ENCODE measurements at places on chromosomes 1 and 21.

DNA sequence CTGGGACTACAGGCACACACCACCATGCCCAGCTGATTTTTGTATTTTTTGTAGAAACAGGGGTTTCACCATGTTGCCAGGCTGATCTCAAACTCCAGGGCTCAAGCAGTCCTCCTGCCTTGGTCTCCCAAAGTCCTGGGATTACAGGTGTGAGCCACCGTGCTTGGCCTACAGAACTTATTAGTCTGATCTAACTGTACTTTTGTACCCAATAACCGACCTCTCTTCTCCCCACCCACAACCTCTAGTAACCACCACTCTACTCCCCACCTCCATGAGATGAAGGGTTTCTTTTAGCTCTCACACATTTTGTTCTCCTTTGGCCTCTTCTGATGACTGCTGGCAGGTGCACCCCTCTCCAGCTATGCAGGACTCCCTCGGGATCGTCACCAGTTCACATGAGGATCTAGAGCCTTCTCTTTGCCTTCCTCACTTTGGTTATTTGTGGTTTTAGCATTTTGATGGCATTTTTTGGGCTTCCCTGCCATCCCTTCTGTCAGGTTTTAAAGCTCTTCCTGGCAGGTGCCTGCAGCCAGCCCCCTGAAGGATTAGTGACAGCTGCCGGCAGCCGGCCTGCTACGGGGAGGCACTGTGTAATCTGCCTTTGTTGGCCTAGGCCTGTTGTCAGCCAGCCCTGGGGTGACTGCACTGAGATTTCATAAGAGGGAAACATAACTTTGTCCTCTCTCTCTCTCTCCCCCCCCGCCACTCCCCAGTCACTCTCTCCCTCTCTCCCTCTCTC, 99.8 kb upstream of the ATP1A1 start:
- no peak for DNase-seq

DNA sequence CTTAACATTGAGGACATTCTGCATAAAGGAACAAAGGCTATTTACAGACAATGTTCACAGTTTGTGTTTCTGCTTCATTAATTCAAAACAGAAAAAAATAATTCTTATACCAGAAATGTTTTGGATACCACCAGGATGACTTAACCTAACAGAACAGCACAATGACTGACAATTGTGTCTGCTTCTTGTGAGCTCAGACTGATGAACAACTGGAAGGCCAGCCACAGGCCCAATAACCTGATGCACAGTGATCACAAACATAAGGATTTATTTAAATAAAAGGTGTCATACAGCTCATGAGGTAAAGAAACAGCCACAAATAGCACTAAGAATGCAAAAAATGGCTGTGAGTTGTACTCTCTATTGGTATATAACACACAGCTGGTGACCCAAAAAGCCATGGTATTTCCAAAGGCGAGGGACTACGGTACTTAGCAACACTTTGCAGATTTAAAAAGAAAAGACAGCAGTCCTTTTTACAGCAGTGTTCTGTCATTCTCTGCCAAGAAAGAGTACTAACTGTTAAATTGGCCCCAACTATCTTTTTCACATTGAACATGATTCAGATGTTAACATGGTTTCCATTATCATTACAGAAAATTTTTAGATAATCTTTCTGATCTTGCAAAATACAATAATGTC, 32.1 kb upstream of the DDAH1 start:
- DNase-seq: no peak

- DNase-seq: no peak
Observed at GRCh38 chr1:156144742-156145141, 8.6 kb upstream of the SEMA4A start.

GRCh38 chr1:100832694-100833428, 61.8 kb downstream of the EXTL2 start:
- no peak for DNase-seq

DNA sequence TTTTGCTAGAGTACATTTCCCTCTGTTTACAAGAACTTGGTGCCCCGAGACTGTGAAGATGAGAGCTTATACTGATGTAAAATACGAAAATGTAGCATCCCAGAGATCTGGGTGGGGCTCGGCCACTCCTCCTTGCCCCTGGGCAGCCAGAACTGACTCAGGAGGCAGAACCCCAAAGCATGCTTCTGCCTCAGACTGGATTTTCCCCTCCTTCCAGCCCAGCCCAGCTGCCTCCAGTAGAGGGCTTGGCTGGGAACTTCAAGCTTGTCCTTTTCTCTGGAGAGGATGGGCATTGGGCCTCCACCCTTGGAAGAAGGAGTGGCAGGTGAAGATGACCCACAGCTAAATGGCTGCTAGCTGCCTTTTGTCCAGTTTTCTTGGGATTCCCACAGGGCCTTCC, 24.3 kb upstream of the BTG2 start:
- DNase-seq: no peak

DNA sequence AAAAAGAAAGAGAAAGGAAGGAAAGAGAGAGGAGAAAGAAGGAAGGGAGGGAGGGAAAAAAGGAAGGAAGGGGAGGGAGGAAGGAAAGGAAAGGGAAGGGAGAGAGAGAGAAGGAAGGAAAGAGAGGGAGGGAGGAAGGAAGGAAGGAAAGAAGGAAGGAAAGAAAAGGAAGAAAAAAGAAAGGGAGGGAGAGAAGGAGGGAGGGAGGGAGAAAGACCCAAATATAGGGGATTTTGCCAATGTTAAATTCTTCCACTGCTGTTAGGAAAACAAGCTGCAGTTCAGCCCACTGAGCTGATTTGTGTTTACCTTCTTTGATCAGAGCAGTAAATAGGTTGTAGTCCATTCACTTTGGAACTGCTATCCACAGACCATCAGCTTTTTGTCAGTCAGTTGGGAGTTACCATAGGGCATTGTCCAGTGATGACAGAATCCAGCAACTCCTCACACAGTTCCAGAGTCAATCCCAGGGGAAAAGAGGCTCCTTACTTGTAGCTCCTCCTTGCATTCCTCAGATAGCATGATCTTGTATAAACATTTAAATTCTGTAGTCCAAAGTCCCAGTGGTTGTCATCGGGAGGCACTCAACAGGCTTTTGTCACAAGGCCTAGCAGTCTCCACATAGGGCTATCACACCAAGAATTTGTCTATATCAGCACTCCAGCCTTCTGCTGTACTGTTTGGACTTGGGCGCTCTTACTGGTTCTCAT, 13.5 kb upstream of the PPP1R8 start:
- no peak for DNase-seq

- DNase-seq: no peak
Observed at GRCh38 chr1:12541274-12542137, 76.5 kb downstream of the DHRS3 start.

GRCh38 chr1:113675302-113675701, 84.0 kb downstream of the PHTF1 start:
- DNase-seq: peak; percentile 30

- peak; percentile 45 for DNase-seq
Observed at GRCh38 chr1:153597206-153597605, 15.7 kb downstream of the S100A16 start.

Data from NB4 (cell line).